CD4-positive, alpha-beta T cell treated with Interleukin-4 for 1 hour (primary cell): ENCODE measurements at places on chromosomes 16 and 17.

DNA sequence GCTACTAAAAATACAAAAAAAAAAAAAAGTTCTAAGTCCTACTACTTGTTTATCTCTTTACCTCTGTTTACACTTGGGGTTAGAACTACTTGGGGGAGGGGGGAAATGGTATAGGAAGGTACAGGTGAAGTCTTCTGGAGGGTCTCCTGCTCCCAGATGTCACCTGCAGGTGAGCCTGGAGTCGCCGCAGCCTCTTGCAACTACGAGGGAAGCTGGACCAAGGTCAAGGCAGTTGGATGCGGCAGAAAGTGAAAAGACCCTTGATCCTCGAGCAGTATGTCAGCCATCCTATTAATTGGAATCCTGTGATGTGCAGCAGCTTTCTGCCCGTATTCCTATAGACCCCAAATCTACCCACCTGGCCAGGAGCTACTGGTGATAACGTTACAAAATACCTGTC is 33.0 kb downstream of the HAPSTR1 start:
- no peak for DNase-seq

DNA sequence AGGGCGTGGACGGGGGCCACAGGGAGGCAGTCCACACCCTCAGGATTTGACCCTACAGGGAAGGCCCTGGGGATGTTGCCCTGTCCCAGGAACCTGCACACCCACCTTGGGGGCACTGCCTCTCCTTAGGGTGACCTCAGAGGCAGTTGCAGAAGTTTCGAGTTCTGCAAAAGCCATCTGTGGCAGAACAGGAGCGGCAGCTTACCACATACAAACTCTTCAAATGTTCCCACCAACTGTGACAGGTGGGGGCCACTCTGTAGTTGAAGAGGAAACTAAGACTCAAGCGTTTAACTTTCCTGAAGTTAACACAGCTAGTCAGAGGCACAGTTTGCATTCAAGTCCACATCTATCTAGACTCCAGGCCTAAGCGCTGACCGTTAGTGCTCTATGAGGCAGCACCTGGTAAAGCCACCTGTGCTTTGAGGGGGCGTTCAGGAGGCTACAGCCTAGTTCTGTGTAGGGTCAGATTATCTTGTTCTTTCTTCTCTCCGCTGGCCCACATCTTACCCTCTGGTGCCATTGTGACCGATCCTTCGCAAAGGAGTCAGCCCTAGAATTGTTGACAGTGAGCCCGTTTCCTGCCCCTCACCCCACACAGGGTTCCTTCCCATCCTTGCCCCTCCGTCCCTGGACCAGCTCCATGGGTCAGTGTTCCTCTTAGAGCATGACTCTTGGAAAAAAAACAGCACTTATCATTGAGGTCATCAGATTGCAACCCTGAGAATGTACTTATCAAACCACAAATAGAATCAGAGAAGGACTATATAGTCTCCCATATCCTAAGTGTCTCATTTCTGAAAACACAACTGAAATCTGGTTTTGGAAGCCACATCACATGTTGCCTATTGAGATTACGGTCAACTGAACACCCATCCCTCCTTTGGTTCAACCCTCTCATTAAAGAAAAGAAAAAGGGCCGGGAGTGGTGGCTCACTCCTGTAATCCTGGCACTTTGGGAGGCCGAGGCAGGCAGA is 45.4 kb downstream of the CDH1 start:
- no peak for DNase-seq

- DNase-seq: no peak
Observed at GRCh38 chr17:12918142-12918541, 99.7 kb downstream of the ELAC2 start.

DNA sequence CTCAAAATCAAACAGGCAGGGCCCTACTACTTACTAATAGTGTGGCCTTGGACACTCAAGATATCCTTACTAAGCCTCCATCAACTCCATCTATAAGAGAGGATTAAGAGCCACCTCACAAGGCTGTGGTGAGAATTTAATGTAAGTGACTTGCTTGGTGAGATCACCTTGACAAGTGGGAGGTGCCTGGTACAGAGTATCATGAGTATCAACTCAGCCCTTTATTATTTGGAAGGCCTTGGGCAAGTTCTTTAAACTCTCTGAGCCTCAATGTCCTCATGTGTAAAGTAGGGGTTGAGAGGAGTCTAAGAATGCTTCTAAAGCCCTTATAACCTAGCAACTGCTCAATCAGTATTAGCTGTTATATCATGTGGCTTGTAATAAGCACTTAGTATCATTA is 15.0 kb downstream of the THUMPD1 start:
- no peak for DNase-seq

DNA sequence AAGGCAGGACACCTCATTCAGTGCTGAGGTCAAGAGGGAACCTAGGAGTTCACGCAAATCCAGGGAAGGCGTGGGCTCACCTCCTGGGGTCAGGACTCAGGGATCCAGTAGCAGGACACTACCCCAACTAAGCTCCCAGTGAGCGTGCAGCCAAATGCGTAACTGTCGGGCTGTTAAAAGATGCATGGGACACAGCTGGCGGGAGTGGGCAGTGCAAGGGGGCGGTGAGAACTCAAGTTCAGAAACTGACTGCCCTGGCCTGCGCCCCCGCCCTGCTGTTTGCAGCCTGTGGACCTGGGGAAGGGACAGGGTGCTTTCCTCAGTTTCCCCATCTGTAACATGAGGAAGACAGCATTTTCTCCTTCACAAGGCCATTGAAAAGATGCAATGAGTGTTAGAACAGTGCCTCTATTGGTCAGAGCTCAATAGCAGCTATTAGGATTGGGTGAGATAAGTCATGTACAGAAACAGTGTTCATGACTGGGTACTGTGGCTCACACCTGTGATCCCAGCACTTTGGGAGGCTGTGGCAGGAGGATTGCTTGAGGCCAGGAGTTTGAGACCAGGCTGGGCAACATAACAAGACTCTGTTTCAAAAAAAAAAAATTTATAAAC is 20.2 kb downstream of the CDIPT start:
- DNase-seq: no peak

DNA sequence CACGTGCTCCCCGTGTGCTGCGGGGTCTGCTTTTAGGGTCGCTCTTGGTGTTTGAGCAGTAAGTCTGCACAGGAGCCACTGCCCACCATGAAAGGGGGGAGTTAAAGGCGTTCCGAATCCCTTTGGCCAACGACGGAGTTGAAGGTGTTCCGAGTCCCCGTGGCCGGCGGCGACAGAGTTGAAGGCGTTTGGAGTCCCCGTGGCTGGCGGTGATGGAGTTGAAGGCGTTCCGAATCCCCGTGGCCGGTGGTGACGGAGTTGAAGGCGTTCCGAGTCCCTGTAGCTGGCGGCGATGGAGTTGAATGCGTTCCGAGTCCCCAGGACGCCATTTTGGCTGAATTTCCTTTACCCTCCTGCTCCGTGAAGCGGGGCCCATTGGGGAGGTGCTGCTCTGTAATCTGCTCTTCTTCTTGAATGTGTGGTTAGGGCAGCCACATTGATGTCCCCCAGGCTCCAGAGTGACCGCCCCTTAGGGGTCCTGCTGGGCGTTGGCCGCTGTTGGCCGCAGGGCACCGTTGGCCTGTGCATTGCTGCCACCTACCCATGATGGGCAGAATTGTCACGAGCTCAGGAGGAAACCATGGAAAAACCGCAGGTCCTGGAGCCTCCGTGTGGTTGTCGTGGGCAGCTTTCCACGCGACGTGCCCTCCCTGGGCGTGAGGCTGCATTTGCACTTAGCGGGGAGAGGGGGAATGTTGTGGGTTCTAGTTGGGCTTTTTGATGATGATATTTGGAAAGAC is 73.7 kb upstream of the ZNF750 start:
- DNase-seq: no peak

GRCh38 chr17:14933676-14934075 is 331.4 kb downstream of the PMP22 start:
- DNase-seq: no peak

DNA sequence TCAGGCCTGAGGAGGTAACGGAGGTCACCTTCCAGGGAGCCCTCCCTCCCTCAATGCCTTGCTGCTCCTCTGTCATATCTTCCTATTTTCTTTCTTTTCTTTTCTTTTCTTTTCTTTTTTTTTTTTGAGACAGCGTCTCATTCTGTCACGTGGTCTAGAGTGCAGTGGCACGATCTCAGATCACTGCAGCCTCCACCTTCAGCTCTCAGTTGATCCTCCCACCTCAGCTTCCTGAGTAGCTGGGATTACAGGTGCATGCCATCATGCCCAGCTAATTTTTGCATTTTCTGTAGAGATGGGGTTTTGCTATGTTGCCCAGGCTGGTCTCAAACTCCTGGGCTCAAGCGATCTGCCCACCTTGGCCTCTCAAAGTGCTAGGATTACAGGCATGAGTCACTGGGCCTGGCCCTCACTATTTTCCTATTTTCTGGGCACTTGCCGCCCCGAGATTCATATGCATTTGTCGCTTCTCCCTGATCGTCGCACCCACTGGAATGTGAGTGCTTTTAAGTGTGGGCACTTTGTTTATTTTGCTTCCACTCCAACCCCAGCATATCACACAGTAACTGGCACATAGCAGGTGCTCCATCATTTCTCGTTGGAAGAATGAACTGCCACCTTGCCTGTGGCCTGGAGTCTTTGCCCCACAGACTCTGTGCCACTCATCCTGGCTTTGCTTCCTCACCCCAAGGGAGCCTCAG is 31.7 kb downstream of the CPNE2 start:
- DNase-seq: no peak

GRCh38 chr17:17719966-17720543 is 38.8 kb downstream of the RAI1 start:
- no peak for DNase-seq

DNA sequence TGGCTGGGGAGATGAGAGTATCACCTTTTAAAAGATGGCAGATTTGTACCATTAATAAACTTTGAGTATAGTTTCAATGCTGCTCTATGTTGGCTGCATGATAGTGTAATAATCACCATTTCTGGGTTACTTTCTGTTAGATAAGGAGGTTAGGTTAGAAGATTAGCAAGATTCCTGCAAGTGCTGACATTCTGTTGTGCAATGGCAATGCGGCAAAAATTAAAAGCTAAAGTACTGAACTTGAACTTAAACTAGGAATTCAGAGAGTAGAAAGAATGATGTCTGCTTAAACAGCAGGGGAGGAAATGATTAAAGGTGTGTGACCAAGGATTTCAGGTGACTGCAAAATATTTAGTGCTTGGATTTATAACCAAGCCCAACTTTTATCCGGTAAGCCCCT is 399.8 kb upstream of the MON1B start:
- DNase-seq: no peak

DNA sequence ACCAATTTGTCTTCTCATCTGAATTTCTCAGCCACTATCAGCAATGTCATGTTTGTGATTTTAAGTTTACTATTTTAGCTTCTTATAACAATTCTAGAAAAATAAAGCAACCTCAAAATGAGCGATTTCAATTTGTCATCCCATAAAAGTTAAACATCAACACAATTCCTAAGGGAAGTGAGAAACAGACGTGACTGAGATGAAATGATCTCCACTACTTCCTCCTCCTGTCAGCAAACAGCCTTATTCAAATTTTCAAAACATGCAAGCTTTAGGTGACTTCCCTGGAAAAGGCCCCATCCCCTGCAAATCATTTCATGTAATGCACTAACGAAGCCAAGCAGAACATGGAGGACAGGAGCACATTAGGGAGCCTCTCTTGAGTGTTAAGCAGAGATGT is 64.9 kb downstream of the ZNF652 start:
- no peak for DNase-seq

DNA sequence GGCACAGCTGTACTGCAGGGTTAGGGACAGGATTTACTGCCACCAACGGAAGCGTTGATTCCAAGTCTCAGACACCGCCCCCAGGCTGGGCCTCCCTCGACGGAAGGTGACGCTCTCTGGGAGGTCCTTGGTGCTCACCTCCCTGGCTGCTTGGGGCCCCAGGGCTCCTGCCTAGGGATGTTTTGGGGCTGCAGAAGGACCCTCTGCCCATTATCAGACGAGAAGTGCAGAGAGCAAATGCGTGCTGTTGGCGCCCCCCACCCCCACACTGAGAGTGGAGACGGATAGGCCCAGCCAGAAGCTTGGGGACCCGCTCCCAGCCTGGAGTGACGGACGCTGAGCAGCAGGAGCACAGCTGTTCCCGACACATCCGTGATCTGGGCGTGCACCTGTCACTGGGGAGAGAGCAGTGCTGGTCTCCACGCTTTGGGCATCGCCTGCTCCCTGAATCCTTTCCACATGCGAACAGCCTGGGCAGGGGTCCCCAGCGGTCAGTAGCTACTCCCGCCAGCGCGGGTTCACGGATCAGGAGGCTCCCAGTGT is 5.1 kb upstream of the SOX8 start:
- no peak for DNase-seq

GRCh38 chr17:44761932-44762810 is 3.4 kb downstream of the ADAM11 start:
- DNase-seq: no peak

DNA sequence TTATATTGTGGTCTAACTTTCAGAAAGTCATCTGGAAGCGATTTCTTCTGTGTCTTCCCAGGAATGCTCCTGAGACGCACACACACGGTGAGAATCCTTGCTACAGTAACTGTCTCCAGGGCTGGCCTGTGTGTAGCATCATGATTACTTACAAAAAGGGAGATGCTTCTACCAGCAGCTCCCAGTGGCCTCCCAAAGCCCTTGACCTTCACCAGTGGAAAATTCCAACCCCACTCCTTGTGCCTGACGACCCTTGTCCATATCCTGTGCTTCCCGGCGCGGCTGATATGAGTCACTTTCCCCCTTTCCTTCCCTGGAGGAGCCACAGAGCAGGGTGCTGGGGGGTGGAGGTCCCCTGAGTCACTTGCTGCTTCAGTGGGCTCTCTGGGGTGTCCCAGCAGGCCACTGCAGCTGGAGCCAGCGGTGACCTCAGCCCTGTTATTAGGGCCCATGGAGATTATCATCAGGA is 22.1 kb upstream of the NAT9 start:
- no peak for DNase-seq

GRCh38 chr17:72429066-72429638 is 308.3 kb downstream of the SOX9 start:
- no peak for DNase-seq

GRCh38 chr16:1772362-1772907 is at the start of gene EME2:
TSS of gene EME2 (plus strand) at chr16:1772810. CDS start at chr16:1773228, 418 bp downstream.
- no peak for DNase-seq

DNA sequence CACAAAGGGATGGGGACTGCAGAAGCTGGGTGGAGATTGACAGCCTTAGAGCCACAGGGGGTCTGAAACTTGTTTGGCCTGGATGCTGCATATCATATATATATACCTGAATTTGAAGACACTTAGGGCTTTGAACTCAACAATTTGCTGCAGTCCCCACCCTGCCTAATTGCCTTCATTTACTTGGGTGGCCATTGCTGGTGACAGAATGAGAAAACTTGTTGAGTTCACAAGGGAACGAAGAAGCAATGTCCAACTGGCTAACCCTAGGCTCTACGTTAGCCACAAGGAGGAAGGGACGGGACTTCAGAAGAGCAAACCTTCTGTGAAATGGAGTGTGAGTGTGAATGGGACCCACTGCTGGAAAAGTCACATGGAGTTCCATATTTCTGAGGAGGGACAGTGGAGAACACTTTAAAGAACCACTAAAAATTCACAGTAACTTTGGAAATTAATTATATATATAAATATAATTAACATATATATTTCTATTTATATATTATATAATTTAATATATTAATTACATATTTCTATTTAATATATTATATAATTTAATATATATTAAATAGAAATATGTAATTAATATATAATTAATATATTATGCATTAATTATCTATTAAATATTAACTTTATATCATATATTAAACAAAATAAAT is 215.3 kb upstream of the SOX9 start:
- no peak for DNase-seq
